ENCODE measurements at places on chromosomes 7 and 10.

DNA sequence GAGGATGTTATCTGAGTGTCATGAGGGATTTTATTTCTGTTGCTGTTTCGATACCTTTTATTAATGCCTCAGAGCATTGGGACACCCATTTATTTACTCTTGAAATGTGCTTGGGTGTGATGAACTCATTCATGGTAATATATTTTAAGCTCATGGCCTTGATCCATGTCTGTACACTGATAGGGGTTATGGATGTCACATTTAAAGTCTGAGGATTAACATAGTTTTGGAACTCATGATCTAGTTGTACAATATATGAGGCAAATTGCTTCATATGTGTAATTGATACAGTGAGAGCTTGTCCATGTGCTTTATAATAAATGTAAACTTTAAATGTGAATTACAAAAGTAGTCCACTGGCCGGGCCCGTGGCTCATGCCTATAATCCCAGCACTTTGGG is 23.0 kb upstream of the ZRANB1 start:
- no peak for DNase-seq

DNA sequence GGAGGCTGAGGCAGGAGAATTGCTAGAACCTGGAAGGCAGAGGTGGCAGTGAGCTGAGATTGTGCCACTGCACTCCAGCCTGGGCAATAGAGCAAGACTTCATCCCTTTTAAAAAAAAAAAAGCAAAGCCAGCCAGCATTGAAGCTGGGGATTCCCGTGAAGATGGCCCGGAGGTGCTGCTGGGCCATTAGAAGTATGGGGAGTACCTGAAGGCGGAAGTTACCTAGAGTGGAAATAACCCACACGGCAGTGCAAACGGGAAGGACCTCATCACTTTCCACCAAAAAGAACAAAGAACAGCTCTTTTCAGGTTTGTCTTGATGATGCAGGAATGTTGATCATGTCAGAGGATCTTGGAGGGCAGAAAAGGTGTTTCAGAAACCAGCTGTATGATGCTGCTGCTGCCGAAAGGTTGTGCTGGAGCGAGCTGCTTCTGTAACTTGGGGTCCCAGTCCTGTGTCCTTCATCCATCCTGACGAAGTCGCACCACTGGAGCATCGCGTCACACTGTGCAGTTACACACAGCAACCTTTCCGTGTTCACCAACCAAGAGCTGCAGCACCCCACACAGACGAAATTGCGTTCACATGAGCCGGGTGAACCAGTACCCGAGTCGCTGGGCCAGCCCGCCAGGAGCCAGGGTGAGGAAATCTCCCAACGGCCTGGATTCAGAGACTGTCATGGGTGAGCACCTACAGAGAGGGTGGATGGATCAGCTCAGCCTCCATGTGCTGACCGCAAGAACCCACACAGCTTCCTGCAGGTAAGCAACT is 8.2 kb downstream of the ZFAND2A start:
- no peak for DNase-seq

DNA sequence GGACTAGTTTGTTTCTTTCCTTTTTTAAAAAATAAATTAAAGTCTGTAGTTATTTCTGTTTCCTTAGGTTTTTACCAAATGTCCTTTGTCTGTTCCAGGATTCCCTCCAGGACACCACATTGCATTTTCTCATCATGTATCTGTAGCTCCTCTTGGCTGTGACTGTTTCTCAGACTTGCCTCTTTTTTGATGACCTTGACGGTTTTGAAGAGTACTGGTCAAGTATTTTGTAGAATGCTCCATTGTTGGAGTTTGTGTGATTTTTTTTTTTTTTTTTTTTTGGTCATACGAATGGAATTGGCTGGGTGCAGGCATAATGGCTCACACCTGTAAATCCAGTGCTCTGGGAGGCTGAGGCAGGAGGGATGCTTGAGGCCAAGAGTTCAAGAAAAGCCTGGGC is 127.1 kb upstream of the BMPER start:
- no peak for DNase-seq

GRCh38 chr7:36192053-36192824 is 39.2 kb downstream of the EEPD1 start:
- DNase-seq: no peak

DNA sequence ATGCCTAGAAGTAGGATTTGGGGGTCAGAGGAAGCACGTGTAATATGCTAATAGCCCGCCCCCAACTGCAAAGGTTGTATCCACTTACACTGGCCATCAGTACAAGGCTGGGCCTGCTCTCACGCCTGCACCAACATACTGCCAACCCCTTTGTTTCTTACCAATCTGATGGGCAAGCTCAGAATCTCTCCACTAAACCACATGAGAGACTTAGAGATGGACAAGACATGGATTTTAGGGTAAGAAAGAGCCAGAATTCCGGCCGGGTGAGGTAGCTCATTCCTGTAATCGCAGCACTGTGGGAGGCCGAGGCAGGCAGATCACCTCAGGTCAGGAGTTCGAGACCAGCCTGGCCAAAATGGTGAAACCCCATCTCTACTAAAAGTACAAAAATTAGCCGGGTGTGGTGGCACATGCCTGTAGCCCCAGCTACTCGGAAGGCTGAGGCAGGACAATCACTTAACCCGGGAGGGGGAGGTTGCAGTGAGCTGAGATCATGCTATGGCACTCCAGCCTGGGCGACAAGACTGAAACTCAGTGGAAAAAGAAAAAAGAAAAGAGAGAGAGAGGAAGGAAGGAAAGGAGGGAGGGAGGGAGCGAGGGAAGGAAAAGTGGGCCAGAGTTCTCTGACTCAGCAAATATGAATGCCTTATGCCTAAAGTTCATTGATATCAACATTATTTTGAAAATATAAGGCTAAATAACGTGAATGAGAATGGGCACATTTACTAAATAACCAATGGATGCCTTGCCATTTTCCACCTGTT is 162.2 kb downstream of the SLIT1 start:
- DNase-seq: no peak

- peak; percentile 80 for DNase-seq
These were observed 67.5 kb downstream of the PFKFB3 start for GRCh38 chr10:6269953-6270867.

DNA sequence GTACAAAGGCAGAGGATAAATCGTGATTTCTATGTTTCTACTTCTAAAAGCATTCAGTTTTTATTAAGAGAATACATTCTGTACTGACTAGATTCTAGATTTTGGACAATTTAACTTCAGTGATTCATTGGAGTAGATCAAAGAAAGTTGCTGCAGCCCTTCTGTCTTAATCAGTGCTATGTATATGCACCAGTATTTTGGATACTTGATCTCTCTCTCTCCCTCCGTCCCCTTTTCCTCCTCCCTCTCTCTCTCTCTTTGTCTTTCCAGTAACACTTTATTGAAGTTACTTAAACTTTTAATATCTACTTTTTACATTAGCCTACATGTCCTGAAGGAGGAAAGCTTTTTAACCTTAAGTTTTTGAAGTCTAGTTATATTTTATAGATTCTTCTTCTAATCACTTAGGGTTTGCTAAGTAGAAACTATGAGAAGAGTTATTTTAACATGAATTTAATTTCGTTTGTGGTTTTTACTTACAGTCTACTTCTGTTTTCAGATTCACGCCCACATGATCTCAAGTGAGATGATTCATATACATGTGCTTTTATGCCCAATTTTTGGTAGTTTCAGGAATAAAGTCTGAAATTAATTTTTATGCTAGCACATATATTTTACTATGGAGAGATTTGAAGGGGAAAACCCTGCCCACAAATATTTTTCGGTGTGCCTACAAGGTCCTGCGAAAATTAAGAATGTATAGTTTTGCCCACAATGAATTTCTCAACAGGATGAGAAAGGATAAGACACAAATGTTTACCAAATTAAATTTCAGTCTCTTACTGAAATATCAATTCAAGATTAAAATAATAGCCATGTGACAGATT is 9.1 kb downstream of the MDFIC start:
- DNase-seq: no peak

- DNase-seq: no peak
These were observed 793.5 kb upstream of the ZNF722 start for GRCh38 chr7:63205136-63205535.

DNA sequence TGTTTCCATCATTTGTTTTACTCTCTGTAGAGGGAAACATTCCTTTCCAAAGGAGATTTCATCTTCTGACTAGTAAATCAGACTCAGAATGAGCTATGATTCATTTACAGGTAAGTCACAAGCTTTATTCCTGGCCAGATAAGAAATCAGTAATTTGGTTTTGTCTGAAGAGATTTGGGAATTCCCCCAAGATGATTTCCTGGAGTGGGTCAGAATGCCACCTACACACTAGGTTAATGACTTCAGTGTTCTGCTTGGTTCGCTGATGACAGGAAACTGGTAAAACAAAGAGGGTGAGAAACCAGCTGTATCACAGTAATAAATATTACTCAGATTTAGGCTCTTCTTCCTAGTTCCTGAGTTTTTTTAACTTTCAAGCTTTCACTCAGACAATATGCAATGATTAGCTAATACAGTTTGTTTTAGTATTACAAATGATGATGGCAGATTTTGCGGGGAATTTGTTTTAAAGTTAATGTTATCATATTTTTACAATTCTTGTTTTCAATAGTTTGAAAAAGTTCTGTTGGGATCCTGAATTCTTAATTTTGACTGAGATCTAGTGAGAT is 8.3 kb upstream of the ASZ1 start:
- no peak for DNase-seq
